ENCODE measurements at places on chromosomes 1 and 21.

DNA sequence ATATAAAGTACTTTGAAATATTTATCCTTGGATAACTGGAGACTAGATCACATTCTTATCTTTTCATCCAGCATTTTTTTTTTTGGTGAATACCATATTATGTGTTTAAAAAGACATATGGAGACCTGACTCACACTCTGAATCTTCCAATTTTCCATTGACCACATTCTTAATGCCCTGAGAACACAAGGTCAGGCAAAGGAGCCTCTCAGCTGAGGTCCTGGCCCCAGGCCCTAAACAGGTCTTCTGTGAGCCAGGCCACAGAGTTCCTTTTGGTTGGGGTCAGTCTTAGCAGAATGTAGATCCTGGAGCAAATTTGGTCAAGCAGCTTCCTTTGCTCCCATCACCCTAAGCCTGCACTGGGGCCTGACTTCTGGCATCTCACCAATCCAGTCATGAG lies 390.1 kb upstream of the ST6GALNAC5 start:
- no peak for DNase-seq
- no peaks in the 10 kb centered on the region for H3K36me3 ChIP-seq
- no peaks in the 10 kb centered on the region for H3K27me3 ChIP-seq
- H3K4me3 ChIP-seq = no peak overlapping the region

DNA sequence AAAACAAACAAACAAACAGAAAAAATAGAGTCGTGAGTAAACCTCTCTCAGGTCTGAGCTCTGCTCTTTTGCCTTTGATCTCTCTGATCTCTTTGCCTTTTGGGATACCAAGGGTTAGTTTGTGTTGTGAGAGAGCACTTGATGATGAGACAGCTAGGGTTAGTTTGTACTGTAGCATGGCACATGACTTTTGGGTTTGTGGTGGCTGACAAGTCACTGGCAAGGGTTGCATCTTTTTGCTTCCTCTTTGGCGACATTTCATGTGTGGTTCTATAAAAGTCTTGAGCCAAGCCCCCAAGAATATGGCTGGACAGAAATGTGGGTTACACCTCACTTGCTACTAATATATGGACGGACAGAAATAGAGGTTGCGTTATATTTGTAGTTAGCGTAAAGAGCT lies 60.5 kb downstream of the TESK2 start:
- no peak for DNase-seq
- H3K4me1 ChIP-seq = no peaks in the 10 kb centered on the region

- DNase-seq = no peak
- H3K27me3 ChIP-seq = no peaks in the 10 kb centered on the region
- H3K27ac ChIP-seq = peak overlapping the region; percentile 0
- H3K36me3 ChIP-seq = no peaks in the 10 kb centered on the region
- no peaks in the 10 kb centered on the region for H3K4me1 ChIP-seq
Observed at GRCh38 chr1:77632216-77632615, 50.2 kb downstream of the ZZZ3 start.

DNA sequence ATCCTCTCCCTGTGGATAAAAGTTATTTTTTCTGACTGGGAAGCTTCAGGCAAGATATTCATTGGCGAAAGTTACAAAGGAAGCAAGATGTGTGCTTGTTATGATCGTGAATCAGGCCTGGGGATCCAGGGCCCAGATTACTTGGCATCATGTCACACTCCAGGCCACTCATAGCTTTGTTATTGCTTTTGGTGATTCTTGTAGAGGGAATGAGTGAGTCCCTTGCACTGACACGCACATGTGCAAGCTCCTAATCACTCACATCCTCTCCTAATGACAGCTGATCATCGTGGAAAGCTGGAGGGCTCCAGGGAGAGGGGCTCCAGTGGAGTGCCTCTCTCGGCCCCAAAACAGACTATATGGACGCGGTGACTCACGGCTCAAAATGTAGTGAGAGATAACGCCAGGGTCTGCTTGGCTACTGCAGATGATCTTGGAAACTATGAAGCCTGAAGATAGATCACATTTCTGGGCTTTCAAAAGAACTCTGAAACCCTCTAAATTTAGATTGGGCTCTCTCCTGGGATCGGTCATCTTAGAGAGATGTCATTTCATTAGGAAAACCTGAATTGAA lies 481.1 kb upstream of the USP24 start:
- no peaks in the 10 kb centered on the region for H3K36me3 ChIP-seq
- no peak overlapping the region for H3K4me3 ChIP-seq
- DNase-seq = no peak
- H3K27ac ChIP-seq = peak overlapping the region; percentile 53
- H3K4me1 ChIP-seq = no peaks in the 10 kb centered on the region
- no peaks in the 10 kb centered on the region for H3K27me3 ChIP-seq
